ENCODE measurements at places on chromosomes 2 and 18.
A peak's percentile ranks its signal among the peaks of the same experiment; 100 is the strongest.

- DNase-seq: no peak
These were observed 2.1 kb downstream of the NABP1 start for GRCh38 chr2:191679818-191680600.

- DNase-seq: no peak
These were observed 981.4 kb downstream of the TMEM182 start for GRCh38 chr2:103743195-103743594.

DNA sequence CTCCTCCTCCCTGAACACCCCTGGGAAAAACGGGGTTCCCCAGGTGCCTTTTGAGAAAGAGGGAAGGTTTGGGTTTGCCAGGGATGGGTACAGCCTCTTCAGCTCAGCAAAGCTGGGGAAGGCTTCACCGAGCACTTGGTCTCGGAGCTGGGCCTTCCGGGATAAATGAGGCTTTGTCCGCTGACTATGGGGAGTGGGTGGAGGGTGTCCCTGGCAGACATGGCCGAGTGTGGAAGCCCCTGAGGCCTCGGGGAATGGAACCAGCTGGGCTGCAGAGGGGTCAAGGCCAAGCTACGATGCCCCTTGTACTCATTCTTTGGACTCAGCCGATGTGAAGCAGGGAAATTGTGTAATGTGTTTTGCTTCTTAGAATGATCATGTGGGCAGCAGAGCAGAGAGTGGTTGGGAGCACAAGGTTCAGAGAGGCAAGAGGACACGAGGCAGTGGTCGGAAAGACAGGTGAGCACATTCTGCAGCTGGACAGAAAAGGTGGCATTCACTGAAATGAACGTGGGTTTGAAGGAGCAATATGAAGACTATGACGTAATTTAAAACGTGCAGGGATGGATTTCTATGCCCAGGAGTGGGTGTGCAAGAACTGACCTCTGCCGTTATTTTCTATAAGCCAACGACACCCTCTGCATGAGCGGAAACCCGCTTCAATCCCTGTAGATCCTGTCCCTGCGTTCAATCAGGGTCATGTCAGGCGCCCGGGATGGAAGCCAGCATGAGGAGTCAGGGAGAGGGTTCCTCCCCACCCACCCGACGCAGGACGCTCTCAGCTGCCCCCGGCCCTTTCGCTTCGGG, 142.6 kb downstream of the PXDN start:
- no peak for DNase-seq

- no peak for DNase-seq
These were observed 39.3 kb upstream of the ID2 start for GRCh38 chr2:8642366-8643068.

DNA sequence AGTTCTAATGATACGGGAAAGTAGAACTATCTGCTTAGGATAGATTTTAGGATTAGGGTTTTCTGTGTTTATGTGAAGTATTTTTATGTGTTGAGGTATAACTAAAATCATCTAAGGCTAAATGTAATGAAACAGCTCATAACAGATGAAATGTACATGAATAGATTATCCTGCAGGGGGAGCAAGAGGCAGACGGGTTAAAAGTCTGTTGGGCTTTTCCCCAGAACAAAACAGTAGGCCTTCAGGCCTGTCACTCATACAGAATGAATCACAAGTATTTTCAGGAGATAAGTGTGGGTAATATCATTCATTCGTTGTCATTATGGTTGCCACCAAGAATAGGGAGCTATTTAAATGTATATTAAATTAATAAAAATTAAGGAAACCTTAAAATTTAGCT, 107.9 kb upstream of the IL1R2 start:
- no peak for DNase-seq

- no peak for DNase-seq
These were observed 65.2 kb upstream of the MGAT4A start for GRCh38 chr2:98795891-98796676.

DNA sequence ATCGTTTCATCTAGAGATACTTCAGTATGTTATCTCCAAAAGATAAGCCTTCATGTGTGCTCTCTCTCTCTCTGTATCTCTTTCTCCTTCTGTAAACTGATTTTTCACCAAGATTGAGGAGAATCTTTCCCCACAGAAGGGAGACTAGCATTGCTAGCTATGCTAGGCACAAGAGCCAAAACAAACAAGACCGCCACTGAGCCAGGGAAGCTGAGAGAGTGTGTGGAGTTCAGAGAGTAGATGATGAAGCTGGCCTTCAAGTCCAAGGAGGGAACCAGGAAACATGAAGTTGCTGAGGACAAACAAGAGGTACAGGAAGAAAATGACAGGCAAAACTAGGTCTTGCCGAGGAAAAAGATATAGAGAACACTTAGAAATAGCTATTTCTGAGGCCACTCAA, 23.4 kb downstream of the DAPL1 start:
- DNase-seq: no peak

DNA sequence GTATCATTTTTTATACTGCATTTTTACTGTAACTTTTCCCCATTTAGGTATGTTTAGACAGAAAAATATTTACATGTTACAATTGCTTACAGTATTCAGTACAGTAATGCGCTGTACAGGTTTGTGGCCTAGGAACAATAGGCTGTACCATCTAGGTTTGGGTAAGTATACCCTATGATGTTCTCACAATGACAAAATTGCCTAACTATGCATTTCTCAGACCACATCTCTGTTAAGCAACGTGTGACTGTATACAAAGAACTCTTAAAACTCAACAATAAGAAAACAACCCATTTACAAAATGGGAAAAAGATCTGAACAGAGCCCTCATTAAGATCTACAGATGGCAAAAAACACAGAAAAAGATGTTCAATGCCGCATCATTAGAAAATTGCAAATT, 29.4 kb downstream of the FAM210A start:
- no peak for DNase-seq

- no peak for DNase-seq
These were observed 140.4 kb upstream of the APCDD1 start for GRCh38 chr18:10314066-10314465.

DNA sequence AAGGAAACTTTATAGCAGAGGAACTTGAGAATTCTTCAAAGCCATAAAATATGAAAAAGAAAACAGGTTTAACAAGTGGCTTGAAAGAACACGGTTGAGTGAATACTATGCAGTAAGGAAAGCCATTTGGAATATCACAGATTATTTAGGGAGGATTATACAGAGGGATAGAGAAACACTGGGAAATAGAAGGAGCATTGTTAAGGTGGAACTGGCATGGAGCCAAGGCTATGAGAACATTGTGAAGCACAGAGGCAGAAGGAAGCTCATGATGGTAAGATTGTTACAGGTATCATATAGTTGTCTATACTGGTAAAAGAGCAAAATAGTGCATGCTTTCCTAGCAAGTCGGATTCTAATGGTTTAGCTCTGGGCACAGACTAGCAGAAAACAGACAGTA, 87.1 kb downstream of the SS18 start:
- DNase-seq: no peak

GRCh38 chr2:55111570-55112228, 61.4 kb upstream of the RTN4 start:
- peak; percentile 84 for DNase-seq

DNA sequence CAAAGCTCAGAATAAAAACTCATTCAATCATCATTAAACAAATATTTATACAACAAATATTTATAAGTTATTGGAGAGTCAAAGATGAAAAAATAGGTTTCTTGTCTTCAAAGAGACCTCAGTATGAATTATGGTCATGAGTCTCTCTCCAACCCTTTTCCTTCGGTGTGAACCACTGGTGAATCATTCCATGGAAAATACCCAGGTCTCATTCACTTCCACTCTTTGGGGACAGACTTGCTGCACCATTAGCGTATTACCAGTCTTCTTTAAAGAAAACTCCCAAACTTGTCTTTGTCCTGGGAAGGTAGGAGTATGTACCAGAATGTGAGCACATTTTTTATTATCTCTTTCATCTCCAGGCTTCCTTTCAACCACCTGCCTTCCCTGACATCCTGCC, 257.4 kb upstream of the RBMS1 start:
- DNase-seq: no peak

GRCh38 chr2:196956069-196956468, 29.6 kb upstream of the PGAP1 start:
- DNase-seq: peak; percentile 56

- DNase-seq: no peak
These were observed 8.0 kb upstream of the ITGB6 start for GRCh38 chr2:160207804-160208654.

GRCh38 chr2:12488352-12489318, 228.1 kb upstream of the TRIB2 start:
- DNase-seq: no peak

- no peak for DNase-seq
These were observed 82.8 kb upstream of the DNMT3A start for GRCh38 chr2:25424426-25425028.

- no peak for DNase-seq
These were observed 777 bp upstream of the RAB17 start for GRCh38 chr2:237591141-237591881.

DNA sequence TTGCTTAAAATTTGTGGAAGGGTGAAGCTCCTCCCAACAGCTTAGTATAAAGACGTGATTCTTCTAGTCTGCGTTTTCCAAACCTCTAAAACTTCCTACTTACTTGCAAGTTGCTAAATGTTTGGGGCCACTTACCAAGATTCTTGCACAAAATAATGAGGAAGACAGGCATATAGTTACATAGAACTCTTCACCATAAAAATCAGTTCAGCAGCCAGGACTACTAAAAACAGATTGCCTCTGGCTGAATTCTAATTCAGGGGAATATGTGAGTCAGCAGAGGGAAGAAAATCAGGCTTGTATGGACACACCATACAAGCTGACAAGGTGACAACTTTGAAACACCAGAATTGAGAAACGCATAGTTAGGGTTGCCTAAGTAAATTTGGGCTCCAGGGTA, 2.8 kb upstream of the PEX13 start:
- no peak for DNase-seq

DNA sequence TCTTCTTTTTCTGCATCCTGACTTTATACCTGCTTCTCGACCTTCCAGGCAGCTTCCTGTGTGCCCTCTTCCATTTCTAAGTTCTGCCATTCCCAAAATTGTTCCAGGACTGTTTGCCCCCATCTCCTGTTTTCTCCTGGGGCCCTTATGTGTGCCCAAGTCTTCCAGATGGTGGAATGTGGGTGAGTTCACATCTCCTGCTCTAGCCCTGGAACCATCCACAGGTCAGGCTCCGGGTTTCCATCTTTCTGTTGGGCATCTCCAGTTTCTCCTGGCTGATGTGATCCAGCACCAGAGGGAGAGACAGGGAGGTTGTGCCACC, 25.8 kb downstream of the TOGARAM2 start:
- no peak for DNase-seq

GRCh38 chr2:195307751-195308150, 349.3 kb upstream of the SLC39A10 start:
- no peak for DNase-seq

GRCh38 chr18:48896875-48897511, 53.8 kb downstream of the SMAD7 start:
- DNase-seq: no peak

- no peak for DNase-seq
These were observed 1601.8 kb downstream of the LRP1B start for GRCh38 chr2:140528982-140529381.

GRCh38 chr2:177193240-177193639, 19.4 kb upstream of the HNRNPA3 start:
- DNase-seq: no peak

- no peak for DNase-seq
These were observed 53.8 kb upstream of the RBBP8 start for GRCh38 chr18:22879293-22879692.

GRCh38 chr2:153770359-153770991, 101.2 kb upstream of the GALNT13 start:
- no peak for DNase-seq

GRCh38 chr18:53018791-53019190, 678.8 kb downstream of the DCC start:
- no peak for DNase-seq

GRCh38 chr2:105291981-105292380, 37.6 kb downstream of the TGFBRAP1 start:
- DNase-seq: no peak

DNA sequence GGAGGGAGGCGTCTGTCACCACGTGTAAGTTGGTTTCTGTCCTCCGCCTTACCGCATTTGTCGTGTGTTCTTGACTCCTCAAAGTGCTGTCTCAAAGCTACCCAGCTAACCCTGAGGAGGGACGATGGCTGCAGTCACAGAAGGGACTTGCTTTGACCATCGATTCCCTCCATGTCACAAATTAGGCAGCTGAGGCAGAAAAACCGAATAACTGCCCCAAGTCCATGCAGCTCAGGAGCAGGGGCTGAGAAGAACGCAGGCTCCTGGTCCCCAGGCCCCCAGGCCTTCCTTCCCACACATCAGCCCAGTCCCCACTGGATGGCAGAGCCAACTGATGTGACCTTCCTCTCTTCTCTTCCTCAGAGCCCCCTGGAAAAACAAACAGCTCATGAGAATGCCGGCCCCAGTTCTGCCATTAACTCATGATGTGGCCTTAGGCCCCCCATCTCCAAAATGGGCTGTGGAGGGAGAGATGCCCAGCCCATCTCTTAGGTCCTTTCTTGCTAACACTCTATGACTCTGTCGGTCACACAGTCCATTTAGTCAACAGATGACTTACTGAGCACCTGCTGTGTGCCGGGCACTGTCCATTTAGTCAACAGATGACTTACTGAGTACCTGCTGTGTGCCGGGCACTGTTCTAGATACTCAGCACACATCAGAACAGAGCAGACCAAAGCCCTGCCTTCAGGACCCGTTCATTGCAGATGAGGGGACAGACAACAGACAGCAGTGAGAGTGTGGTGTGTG, 19.6 kb downstream of the MTERF4 start:
- no peak for DNase-seq

GRCh38 chr2:105546628-105546974, 147.8 kb upstream of the FHL2 start:
- no peak for DNase-seq

DNA sequence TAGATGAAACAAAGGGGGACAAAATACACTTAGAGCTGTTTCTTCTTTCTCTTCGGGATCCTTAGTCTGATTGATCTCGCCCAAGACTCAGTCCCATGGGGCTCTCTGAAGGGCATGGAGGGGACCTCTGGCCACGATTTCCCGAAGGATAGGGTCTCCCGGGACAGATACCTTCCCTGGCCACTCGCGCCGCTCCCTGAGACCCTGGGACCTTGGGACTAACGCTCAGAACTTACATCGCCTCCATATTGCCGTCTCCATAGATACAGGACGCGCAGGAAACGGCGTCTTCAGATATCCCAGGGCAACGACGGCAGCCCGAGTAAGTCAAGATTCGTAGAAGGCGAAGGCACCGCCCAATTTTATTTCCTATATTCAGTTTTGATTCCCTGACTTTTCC, at the start of gene CFAP65:
TSS of gene CFAP65 (minus strand) at position 265 of the 400 bp plus-strand sequence. CDS start 2,468 bp downstream, outside the sequence.
- peak; percentile 30 for DNase-seq

GRCh38 chr2:207748993-207749392, 20.7 kb downstream of the FZD5 start:
- no peak for DNase-seq

GRCh38 chr18:77124452-77124922, 8.1 kb downstream of the MBP start:
- no peak for DNase-seq

GRCh38 chr2:221851531-221852045, 279.5 kb upstream of the EPHA4 start:
- no peak for DNase-seq

DNA sequence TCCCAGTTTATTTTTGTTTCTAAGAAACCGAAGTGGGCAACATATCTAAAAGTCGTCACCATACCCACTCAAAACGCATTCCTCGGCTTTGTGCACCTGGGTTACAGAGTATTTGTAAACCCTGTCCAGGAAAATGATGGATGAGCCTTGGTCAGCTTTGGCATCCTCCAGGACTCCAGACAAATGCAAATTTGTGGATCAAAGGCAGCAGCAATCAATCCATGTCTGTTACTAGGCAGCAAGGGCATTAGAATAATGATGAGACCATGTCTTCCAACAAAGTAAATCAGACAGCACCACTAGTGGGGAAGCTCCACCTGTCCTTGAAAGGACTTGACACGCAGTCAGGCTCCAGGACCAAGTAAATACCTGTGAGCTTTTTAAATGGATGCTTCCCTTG, 672.6 kb upstream of the GYPC start:
- peak; percentile 38 for DNase-seq

All from NCI-H1930 (cell line).